Fibroblast of the conjunctiva (primary cell): ENCODE measurements at places on chromosomes 16 and 17.

DNA sequence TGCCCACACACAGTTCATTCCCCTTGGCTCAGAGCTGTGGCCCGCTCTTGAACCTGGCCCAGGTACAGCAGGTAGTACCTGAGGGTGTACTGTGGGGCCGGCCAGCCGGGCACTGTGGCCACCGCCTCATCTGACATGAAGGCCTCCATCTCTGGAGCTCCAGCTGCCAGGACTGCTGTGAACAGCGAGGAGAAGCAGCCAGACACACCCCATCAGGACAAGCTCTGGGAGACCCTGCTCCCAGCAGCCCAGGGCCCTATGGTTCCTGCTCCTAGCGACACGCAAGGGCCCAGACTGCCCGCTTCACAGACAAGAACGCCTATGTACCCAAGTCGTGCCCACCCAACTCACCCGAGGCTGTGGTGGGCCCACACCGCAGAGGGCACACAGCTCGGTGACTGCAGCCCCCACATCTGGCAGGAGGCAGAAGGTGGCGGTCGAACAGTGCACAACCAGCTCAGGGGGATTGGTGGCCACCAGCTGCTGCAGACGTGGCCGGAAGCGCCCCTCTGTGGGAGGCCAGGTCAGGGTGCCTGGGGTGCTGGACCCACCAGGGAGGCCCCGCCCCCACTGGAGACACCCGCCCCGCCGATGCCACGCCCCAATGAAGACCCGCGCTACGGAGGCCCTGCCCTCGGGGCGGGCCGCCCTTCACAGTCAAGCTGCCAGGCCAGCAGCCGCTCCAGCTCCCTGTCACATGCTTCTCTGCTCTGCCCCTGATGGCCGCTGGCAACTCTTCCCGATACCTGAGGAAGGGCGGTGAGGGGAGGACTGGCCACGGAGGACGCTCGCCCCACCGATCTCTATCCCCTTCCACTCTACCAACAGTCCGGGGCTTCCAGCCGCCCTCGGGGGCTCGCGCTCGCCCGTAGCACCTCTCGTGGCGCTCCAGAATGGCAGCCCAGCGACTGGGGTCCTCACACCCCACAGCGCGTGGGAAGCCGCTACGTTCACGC is 1.1 kb upstream of the STUB1 start:
- no peak for DNase-seq

DNA sequence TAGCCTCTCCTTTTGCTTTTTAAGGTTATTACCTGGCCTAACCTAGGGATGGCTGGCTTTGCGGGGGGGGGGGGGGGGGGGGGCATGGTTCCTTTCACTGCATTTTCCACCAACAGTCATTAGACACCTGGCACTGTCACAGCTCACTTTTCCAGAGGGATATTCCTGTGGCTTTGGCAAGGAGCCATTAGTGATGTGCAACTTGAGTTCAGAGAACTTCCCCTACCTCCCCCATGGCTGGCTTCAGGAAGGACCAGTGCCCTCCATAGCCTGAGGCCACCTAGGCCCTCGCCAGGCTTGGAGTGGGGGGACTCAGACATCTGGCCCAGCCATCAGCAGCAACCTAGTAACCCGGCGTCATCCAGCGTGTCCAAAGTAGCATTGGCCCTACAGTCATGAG is 234.6 kb downstream of the CPPED1 start:
- no peak for DNase-seq

DNA sequence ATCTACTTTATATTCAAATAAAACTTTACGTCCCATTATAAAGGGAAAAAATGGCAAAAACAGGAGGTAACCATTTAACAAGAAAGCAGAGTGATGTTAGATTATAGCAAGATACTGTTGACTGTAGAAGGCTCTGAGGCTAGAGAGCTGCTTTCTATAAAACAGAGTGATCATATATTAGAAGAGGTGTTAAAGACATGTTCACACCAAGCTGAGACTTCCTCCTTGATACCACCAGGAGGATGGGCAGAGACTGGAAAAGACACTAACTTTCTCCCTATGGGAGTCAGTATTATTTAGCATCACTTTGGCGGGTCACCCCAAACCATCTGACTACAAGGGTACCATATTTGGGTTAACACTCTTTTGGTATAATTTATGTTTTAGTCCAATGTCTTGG is 687 bp upstream of the CIITA start:
- no peak for DNase-seq

GRCh38 chr17:5365831-5366230 is 53.6 kb downstream of the NUP88 start:
- DNase-seq: no peak

DNA sequence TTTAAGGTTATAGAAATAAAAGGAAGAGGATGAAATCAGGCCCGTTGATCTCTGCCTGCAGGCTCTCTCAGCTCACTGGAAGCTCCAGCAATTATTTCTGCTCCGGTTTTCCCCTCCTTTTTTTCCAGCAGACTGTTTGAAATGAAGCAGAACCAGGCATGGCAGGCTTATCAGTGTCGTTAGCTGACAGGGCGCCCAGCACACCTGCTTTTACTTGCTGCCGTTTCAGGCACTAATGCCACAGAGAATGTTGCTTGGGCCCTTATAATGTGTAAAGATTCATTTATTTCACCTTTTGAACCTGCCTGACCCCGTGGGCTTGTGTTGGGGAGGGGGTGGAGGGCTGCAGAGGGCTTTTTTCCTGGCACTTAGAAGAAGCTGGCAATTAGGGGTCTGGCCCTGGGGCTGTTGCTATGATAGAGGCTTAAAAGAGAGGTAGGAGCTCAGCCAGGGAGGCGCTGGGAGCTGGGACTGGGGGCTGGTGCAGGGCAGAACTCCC is 108.1 kb downstream of the IRX3 start:
- DNase-seq: no peak

GRCh38 chr16:87809150-87809902 is 43.5 kb upstream of the KLHDC4 start:
- no peak for DNase-seq

DNA sequence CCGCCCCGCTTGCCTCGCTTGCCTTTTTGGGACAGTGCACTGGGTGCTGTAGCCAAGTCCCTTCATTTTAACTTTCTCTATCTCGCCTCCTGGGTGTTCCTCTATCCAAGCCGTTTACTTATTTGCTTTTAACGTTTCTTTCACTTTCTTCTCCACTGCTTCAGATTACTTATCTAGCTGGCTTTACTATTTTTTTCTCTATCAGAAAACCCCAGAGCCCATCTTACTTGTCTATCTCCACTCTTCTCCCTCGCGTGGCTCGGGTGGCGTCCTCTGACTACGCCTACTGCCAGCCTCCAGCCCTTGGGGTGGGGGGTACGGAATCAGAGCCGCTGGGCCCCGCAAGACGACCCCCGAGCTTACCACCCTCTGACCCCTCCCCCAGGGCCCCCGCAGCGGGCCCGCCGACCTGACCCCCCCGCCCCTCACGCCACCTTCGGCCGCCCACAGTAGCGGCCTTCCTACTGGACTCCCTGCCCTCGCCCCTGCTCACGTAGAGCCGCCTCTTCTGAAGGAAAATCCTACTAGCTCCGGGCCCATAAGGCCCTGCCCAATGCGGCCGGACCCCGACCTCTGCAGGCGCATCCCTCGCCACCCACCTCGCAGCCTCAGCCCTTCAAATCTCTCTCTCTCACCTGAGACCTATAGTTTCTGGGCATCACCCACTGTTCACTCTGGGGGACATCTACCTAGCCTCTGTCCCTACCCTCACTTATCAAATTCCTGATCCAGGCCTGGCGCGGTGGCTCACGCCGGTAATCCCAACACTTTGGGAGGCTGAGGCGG is 1.0 kb upstream of the SLC12A4 start:
- no peak for DNase-seq

DNA sequence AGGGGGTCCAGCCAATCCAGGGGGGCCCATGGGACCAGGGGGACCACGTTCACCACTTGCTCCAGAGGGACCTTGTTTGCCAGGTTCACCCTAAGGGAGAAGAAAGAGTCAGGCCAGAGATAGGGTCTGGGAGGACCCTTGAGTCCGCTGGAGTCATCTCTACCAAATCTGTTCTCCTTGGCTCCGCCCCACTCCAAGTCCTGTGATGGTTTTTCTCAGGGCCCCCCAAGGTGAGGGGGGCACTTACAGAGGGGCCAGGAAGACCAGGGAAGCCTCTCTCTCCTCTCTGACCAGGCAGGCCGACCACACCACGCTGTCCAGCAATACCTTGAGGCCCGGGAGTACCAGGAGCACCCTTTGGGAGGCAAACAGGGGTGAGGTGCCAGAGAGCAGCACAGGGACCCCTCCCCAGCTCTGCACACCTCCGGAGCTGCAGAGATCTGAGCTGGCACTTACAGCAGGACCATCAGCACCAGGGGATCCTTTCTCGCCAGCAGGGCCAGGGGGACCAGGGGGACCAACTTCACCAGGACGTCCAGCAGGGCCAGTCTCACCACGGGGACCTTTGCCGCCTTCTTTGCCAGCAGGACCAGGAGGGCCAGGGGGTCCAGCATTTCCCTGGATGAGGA is 12.4 kb downstream of the COL1A1 start:
- no peak for DNase-seq

GRCh38 chr17:73188011-73188410 is 4.8 kb upstream of the COG1 start:
- no peak for DNase-seq

DNA sequence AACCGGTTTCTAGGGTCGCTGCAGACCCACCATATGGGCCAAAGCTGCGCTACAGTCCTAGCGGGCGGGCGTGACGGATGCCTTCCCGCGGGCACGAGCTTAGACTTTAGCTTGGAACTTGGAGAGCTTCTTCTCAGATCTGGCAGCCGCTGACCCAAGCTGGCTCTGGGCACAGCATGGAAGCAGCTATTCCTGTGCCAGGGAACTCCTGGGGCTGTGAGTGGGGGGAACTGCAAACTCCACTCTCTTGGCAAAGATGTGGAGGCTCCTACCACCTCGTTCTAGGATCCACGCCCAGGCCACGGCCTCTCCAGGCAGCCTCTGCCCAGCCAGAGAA is 8.8 kb downstream of the FAAP100 start:
- DNase-seq: no peak

- DNase-seq: no peak
Measured at GRCh38 chr17:66679631-66680517, 155.0 kb upstream of the CACNG5 start.

DNA sequence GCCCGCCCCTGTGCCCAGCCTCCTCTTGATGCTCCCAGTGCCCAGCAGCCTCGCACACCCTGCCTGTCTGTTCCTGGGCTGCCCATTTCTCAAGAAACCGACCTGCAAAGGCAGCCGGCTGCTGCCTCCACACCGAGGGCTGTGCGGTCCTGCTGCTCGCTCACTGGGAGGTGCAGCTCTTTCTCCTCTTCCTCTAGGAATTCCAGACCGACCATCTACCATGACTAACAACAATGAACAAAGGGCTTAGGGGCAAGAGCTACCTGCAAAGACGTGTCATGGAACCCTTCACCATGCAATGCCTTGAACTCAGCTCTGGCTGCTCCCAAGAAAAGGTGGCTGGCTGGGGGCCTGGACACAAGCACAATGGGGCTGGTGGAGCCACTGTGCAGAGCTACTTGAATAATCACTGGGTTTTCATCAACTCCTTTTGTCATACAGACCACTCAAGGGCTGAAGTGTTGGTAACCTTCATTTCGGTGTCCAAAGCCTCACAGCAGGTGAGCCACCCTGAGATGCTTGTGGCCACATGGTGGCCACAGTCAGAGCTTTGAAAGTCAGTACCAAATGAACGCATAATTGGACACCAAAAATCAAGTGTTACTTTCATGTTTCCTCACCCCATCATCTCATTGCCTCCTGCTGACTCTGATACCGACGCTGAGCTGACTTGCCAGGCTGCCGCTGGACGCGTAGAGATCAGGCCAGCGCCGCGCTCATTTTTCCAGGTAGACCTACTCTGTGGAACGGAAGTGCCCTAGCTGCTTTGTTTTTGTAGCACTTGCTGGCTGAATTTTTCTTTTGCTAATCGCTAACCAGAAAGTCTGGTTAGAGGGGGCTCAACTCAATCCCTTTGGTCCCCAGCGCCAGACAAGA is 19.8 kb downstream of the CYB561 start:
- DNase-seq: no peak

DNA sequence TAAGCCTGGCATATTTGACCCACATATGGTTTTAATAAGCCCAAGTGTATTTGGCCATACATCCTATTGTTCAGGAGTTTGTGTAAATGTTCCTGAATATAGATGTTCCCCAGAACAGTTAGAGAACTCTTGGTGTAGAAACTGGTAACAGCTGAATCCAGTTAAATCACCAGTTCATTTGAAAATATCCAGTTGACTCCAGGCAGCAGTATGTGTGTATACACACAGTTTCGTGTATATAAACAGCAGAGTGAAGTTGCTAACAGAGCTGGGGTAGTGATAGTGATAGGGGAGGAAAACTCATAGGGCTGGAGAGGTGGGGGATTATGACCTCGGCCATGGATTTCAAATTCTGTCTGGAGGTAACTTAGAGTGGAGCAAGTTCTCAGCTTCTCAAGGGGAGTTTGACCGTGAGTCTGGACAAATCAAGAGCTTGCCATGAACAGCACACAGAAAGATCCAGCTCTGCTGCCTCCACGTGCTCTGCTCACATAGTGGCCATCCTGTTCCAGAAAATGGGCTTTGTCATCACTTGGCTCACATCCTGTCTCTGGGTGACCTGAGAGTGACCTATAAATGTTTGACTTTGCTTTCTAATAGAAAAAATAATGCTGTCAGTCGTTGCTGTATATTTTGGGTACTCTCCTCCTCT is 30.6 kb upstream of the MMD start:
- DNase-seq: peak; percentile 80

DNA sequence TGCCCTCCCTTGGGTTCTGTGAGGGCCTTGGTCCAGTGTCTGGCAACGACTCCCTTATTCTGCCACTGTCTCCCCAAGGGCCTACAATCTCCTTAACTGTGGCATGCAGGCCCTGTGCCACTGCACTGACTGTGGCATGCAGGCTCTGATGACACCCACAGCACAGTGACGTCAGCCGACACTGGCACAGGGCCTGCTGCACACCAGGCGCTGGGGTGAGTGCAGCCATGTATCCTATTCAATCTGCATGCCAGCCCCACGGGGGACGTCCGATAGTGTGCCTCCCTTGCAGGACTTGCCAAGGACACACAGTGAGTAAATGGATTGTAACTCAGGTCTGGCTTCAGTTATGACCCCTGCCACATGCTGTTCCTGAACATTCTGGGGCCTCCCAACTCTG is 39.8 kb upstream of the RASD1 start:
- no peak for DNase-seq

DNA sequence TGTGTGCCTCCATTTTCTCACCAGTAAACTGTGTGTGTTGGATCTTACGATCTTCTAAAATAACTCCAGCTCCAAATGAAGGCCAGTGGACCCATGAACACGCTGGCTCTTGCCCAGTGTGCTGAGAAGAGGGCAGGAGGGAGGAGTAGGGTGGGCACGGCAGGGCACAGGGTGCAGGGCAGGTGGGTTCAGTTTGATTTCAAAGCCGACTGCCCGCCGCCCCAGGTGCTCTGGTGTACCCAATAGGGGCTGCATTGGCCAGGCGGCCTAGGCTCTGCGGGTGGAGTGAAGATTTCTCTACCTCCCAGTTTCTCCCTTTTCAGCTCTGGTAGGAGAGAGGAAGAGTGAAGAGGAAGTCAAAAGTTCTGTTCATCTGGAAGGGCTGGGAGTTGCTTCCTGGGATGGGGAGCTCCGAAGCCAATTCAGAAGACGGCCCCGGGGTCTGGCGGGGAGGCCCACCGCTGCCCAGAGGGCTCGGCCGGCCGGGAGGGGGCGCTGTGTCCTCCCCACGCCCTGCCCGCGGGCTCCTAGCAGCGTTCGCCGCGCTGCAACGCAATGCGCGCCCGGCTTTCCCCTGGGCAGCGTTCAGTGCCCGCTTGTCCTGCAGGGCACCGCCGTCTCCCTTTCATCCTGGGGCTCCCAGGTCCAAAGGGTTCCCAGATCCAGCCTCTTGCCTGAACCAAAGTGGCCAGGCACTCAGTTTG is 1.1 kb upstream of the CRHR1 start:
- no peak for DNase-seq

GRCh38 chr16:60635548-60635947 is 1400.7 kb downstream of the CDH8 start:
- no peak for DNase-seq

- DNase-seq: no peak
Measured at GRCh38 chr16:9787717-9788116, 394.5 kb downstream of the GRIN2A start.
